ENCODE measurements at places on chromosomes 2 and 18.
A peak's percentile ranks its signal among the peaks of the same experiment; 100 is the strongest.

DNA sequence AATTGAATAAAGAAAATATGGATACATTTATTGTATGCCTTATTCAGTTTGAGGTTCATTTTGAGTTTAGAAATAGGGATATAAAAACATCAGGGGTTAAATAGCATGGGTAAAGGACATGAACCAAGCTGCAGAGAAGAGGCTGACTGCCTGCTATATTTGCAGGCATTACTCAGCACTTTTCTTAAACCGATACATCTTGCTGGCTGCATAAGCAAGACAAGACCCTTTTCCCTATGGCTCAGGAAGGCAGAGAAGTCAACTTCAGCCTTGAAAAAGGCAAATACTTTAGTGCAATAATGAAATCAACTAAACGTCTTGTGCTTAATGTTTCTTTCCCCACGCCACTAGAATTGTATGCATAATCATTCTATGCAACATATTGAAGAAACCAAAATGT is 36.4 kb downstream of the SCN1A start:
- DNase-seq: peak; percentile 17

DNA sequence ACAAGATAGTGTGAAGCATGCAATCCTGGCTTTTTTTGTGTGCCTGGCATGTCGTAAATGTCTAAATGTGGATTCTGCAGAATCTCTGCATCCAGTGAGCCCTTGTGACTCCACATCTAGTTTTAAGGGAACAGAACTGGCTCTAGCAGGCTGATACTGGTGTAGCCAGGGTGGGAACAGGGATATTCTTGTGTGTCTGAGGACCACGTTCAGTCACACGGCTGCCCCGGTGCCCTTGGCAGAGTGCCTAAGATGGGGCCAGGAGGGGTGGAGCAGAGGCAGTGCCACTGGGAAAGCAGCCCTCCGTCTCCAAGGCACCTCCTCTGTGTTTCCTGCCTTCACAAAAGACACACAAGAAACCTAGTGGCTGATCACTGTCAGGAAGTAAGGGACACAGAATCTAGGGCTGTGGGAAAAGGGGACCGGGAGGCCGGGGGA is 91.5 kb upstream of the PARD3B start:
- peak; percentile 23 for DNase-seq

GRCh38 chr2:23050388-23050787 is 334.6 kb upstream of the KLHL29 start:
- DNase-seq: no peak

DNA sequence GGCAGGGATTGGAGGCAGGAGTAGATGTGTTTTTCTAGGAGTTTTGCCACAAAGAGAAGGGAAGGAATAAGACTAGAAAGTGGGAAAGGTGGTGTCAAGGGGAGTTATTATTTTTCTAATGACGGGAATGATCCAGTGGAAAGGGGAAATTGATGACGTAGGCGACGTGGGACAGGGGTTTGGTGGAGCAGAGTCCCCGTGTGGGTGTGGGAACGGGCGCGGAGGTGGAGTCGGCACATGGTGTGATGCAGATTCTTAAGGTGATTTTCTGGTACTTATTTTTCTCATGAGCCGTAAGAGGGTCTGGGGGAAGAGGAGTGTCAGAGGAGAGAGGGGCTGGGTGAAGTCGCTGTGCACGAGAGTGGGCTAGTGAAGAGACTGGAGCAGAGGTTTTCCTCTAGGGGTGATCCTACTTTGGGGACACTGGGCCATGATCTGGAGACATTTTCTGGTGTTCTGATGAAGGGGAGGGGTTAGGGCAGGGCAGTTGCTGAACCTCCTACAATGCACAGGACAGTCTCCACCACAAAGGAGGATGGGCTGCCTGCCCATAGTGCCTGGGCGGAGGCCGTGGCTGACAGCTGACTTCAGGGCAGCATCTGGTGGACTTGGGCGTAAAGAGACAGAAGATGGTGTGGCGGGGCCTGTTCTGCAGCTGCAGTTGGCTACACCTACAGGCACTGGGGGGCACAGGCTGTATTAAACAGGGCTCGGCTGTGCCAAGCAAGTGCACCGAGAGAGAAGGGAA is 30.0 kb downstream of the TRAF3IP1 start:
- no peak for DNase-seq

DNA sequence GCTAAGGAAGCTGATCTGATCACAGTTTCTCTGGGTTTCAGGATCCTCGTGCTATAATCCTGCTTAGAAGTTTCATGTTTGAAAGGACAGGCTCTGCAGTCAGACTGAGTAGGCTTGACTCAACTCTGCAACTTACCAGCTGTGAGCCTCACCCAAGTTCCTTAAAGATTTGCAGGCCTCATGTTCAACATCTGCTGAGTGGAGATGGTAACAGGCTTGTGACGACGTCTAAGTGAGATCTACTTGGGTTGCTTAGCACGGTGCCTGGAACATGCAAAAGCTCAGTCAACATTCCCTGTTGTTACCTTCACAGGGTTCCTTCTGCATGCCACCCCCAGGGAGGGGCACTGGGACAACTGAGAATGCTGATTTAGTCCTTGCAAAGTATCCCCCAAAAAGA is 164.2 kb downstream of the C1D start:
- no peak for DNase-seq

- DNase-seq: no peak
These were observed 98.4 kb downstream of the UXS1 start for GRCh38 chr2:106095478-106096298.

DNA sequence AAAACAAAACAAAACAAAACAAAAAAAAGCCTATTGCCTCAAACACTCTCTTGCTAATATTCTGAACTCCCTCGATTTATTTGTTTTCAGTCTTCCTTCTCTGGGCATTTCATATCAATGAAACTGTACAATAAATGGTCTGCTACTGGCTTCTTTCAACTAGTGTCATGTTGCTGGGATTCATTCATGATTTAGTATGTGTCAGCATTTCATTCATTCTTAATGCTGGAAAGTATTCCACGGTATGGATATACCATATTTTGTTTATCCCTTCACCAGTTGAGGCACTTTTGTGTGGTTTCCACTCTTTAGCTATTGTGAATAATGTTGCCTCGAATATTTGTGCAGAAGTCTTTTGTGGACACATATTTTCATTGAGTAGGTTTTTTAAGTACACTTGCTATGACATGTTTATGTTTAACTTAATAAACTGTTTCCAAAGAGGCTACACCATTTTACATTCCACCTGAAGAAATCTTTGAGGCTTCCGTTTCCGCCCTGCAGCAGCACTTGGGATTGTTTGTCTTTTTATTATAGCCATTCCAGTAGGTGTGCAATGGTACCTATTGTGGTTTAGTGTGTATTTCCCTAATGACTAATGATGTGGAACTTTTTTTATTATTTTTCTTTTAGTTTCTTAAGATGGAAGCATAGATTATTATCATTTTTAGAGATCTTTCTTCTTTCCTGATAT is 543.6 kb upstream of the SOX11 start:
- no peak for DNase-seq

GRCh38 chr18:28074076-28074475 is 102.9 kb downstream of the CDH2 start:
- no peak for DNase-seq

DNA sequence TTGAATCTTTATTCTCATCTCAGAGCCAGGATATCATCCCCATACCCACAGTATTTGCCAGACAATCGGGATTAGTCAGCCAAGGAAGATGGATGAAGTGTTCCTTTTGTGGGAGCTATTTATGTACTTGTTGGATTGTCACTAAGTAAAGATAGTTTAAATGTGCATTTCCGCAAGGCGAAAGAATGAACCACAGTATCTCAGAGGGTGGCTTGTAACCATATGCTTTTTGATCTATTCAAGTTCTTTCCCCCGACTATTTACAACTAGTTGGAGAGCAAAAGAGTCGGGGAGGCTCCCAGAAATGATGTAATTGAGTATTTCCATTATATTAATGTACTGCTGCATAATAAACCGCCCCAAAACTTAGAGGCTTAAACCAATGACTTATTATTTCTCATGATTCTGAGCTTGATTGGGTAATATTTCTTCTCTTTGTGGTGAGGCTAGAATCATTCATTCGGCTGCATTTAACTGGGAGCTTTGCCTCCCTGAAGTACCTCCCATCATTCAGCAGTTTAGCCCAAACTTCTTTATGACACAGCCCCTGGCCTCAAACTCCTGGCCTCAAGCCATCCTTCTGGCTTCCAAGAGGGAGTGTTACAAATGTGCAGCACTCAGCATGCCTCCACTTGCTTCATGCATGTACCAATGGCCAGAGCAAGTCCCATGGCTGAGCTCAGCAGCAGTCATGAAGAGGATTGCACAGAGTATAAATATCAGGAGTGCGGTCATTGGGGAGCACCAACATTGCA is 423.7 kb downstream of the METTL4 start:
- DNase-seq: peak; percentile 95

- DNase-seq: no peak
These were observed 150.0 kb upstream of the GALNT5 start for GRCh38 chr2:157107460-157107859.

DNA sequence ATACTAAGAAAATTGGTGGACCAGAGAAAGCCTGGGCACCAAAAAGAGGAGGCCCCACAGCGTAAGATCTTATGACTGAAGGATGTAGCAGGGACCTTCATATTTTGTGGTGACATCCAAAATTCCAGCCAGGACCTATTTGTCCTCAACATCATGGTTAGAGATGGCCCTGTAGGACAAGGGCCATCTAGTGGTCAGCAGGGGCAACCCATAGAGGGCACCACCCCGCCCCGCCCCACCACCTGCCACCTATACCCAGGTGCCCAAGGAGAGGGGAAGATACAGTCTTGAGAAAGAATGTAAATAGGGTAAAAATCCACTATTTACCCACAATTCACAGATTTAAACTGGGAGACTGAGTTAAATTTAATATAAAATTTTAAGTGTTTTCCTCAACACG is 59.6 kb upstream of the TMEM163 start:
- no peak for DNase-seq

DNA sequence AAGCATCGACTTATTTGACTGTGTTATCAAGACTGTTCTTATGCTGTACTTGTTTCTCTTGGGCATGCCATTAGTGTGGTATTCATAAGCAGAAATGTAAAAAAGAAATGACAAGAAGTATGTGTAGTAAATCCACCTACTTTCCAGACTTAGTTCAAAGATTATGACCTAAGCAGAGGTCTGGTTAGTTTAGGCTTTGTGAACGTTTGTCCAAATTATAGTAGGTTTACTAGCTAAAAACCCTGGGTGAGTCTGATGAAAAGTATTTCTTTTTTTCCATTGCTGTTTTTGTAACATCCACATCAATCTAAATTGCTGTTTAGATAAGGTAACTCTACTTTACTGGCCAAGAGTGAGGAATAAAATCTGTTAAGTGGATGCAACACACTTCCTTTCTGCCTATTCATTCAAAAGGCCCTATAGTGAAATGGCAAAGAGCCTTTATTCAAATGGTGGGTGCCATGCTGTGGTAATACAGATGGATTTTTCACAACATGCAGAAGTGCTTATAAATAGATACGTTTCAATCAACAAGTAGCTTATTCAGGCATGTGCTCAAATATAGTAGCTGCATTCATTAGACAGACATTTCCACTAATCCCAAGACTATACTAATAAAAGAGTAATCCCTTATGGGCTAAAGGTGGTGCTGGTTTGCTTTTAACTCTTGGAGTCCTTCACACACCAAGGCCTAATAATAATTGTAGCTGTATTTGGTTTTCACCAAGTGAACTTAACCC is 122.5 kb upstream of the LTBP1 start:
- no peak for DNase-seq

DNA sequence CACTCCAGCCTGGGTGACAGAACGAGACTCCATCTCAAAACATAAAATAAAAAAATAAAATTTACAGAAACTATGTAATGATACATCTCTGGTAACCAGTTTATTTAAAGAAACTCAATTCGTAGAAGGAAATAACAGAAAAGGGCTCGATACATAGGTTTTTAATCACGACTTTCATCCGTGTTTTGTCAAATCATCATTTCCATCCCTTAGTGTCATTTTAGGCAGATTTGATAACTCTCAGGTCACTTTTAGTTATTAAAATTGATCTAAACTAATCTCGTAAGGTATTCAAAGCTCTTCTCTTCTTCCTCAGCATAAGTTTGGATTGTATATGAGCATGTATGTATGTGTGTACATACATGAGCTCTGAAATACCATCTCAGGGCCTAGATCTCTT is 59.3 kb upstream of the SPTBN1 start:
- no peak for DNase-seq

GRCh38 chr2:15427987-15428386 is 133.1 kb downstream of the NBAS start:
- DNase-seq: no peak

DNA sequence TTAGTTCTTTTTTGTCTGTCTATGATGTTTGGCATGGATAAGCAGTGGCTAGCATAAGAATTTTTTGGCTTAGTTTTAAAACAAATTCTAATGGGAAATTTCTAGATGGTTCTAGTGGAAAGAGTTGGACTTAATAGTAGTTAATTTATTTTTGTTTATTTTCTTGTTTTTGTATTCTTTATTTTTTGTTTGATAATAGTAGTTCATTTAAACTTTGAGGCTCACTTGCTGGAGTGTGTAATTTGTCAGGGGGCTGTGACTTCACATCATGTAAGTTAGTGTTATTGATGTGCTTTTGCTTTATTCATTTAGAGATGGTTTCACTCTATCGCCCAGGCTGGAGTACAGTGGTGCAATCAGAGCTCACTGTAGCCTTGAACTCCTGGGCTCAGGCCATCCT is 43.7 kb upstream of the KLF11 start:
- no peak for DNase-seq

GRCh38 chr2:240162939-240163714 is 22.7 kb upstream of the OTOS start:
- no peak for DNase-seq

GRCh38 chr18:59690186-59690982 is 6.8 kb downstream of the CCBE1 start:
- DNase-seq: no peak

- no peak for DNase-seq
These were observed 343.1 kb downstream of the CYRIA start for GRCh38 chr2:16322308-16323125.

- DNase-seq: no peak
These were observed 232.5 kb downstream of the TDRD15 start for GRCh38 chr2:21356086-21356856.

GRCh38 chr2:241724259-241724974 is 10.0 kb upstream of the D2HGDH start:
- DNase-seq: no peak

DNA sequence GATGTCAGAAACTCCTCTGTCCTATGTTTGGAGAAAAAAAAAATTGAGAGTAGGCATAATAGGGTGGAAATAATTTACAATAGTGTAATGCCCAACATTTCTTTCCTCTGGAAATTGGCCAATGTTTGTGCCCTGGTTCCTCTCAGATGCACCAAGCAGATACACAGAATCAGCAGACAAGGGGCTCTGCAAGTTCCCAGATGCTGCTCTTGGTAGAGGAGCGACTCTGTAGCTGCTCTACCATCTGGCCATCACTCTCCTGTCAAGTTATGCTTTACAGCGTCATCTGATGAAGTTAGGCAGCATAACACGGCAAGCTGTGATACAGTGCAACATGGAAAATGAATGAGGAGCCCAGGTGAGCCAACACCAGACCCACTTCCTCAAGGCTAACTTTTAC is 1.6 kb downstream of the DYTN start:
- DNase-seq: no peak

GRCh38 chr2:86695053-86695691 is 24.9 kb upstream of the RMND5A start:
- no peak for DNase-seq
